ENCODE measurements at places on chromosomes 16 and 17.

DNA sequence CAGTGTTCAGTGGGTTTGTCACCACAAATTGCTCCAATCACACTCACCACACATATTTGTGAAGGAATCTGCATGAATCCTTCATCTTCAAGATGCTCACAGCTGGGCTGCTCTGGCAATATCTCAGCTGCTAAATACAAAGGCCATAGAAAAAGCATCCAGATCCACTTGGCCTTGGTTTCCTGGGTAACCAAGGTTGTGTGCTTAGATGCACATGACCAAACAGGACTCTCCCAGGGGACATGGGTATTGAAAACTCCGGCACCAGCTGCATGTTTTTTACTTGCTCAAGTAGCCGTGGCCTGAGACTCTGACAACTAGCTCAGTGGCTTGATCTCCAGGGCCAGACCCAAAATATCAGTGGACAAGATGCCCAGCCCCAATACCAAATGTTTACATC, 131.3 kb downstream of the CBLN1 start:
- no peak for DNase-seq

DNA sequence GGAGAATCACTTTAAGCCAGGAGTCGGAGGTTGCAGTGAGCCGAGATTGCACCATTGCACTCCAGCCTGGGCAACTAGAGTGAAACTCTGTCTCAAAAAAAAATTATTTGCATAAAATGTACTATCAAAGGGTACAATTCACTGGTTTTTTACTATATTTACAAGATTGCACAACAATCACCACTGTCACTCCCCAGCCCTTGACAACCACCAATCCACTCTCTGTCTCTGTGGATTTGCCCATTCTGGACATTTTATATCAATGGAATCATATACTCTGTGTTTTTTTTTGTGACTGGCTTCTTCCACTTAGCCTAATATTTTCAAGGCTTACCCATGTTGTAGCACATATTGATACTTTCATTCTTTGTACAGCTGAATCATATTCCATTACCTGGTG, 18.8 kb downstream of the TBX2 start:
- DNase-seq = no peak

DNA sequence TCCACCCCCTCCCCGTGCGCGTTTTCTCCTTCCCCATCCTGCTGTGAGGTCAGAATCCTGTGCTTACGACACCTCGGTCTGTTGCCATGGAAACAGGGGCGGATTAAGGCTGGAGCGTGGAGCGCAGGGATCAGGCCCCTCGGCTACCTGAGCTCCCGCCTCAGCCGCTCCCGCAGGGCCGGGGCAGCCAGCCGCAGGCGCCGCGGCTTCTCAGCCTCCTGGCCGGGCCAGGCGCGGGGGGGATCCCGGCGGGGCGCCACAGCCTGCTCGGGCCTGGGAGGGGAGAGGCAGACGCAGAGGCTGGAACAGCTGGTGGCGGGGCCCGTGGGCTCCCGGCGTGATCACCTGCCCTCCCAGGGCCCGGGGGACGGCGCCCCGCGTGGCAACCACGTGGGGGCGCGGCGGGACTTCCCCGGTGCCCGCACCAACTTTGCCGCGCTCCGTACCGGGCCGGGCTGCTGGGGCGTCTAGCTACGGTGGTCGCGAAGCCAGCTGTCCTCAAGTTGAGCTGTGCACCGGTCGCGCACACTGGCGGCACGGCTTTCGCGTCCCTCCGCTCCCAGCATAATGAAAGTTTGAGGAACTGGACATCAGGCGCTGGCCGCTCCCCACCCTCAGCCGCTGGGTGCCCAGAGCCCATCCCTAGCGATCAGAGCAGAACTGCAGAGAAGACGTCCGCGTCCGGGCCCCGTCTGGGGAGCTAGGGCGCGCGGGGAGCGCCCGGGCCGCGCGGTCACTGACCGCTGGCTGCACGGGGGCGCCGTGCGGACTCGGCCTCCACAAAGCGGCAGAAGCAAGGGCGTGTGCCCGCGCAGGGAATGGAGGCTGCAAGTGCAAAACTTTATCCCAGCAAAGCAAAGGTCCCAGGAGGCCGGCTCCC, 1.2 kb downstream of the RTN4RL1 start:
- peak; percentile 58 for DNase-seq

DNA sequence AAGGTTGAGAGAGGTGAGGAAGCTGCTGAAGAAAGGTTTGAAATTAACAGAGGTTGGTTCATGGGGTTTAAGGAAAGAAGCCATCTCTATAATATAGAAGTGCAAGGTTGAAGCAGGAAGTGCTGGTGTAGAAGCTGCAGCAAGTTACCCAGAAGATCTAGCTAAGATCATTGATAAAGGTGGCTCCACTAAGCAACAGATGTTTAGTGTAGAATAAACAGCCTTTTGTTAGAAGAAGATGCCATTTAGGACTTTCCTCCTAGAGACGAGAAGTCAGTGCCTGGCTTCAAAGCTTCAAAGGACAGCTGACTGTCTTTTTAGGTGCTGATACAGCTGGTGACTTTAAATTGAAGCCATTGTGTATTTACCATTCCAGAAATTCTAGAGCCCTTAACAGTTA, 29.3 kb downstream of the GOSR1 start:
- DNase-seq = no peak

DNA sequence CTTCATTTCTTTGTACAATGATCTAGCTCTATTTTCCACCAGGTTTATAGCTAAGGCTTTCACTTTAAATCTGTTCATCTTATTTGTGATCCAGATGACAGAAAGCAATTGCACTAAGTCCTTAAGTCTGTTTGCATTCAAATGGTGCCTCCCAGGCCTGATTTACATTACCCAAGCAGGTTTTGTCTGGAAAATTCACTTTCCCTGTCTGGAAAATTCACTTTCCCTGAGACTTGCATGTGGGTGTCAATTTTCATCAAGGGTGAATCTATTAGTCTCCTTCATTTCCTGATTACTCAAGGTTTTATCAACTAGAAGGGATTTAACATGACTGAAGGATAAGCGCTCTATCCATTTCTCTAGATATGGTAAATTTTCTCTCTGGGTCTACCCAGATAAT, 1480.2 kb upstream of the GOT2 start:
- no peak for DNase-seq

- DNase-seq = no peak
These were observed 3.2 kb downstream of the CCR7 start for GRCh38 chr17:40561871-40562611.

- DNase-seq = no peak
These were observed 105.4 kb downstream of the YPEL2 start for GRCh38 chr17:59436900-59437299.
